Hypothalamus (tissue), 51 donors: ENCODE measurements at places on chromosomes 3 and 15.
A peak's percentile ranks its signal among the peaks of the same experiment; 100 is the strongest.

DNA sequence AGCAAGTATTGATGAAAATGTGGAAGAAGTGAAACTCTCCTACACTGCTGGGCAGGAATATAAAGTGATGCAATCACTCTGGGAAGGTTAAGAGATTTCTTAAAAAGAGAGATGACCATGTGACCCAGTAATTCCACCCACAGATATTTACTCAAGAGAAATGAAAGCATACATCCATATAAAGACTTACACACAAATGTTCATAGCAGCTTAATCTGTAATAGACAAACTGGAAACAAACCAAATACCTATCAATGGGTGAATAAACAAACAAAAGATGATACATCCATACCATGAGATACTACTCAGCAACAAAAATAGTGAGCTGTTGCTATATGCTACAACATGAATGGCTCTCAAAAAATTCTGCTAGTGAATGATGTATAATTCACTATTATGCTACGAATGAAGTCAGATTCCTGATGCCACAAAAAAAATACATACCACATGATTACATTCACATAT lies 463.3 kb downstream of the MAGI1 start:
- DNase-seq, result no peak

DNA sequence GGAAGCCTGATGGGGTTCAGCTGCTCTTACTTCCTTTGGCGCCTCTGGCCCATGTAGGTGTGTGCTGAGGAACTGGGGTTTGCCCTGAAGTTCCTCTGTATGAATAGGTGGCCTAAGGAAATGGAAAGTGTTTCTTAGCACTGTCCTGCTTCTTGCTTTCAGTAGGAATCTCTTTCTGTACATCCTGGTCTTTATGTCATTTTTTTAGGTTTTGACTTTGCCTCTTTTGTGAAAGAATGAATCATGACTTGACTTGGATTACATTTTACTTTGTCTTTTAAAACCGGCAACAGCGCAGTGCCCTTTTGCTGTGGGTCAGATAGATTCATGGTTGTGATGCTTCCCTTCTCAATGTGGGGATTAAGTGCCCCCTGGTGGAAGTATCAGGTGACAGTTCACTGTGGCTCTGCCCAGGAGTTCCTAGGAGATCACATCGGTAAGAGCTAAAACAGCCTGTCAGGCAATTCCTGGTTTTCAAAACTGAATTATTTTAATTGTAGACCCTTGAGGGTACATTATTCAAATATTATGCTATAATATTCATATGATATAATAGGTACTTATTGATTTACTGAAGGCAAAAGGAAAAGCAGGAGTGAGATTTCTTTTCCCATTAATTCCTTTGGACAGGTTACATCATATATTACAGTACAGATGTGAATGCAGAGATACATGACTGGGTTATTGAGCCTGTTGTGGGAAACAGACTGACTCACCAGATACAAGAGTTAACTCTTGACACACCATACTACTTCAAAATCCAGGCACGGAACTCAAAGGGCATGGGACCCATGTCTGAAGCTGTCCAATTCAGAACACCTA lies 95.4 kb downstream of the HCN4 start:
- DNase-seq, result peak; percentile 7

DNA sequence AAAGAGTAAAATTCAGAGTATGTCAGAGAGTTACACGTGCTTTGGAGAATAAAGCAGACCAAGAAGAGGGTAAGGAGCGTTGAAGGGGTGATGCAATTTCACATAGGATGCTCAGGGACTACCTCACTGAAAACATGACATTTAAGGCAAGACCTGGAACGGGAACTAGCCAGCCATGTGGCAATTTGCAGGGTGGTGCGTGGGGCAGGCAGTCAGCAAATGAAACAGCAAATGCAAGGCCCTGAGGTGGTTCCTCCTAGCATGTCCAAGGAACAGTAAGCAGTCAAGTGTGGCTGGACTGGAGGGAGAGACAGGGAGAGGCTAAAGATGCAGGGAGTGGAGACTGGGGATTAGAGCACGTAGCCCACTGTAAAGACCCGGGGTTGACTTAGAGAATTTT lies 146.1 kb upstream of the LPP start:
- DNase-seq, result no peak

- DNase-seq, result no peak
Observed at GRCh38 chr3:113063126-113063894, 72.5 kb downstream of the GTPBP8 start.

DNA sequence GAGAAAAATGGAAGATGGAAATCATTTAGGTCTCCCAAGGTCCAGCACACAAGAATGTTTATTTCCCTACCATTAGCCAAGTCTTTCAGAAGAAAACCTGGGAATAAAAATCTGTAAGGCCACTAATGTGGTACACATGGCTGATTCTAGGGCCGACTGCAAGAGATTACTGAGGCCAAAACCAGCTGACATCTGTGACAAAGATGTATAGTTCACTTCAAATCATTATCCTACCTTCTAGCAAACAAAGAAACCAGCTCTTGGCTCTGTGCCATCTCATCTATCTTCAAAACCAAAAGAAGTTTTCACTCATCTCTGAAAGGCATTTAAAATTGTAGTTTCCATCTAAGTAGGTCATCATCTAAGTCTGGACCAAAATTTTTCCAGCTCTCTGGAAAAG lies 43.9 kb downstream of the ERC2 start:
- no peak for DNase-seq

DNA sequence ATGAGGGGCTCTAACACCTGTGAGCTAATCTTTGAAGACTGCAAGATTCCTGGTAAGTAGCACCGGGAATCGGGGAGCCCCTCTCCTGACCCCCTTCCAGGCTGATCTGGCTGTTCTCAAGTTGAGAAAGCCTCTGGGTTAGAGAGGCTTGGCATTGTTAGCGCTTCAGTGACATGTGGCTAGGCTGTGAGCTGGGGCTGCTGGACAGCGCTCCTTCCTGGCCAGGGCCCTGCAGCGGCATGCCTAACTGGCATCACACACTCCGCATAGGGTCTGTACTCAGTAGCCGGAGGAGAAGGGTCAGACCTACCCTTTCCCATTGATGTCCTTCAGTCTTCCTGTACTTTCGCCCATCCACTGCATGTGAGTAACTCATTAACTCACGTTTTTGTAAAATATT lies 7.4 kb downstream of the IVD start:
- DNase-seq, result no peak

DNA sequence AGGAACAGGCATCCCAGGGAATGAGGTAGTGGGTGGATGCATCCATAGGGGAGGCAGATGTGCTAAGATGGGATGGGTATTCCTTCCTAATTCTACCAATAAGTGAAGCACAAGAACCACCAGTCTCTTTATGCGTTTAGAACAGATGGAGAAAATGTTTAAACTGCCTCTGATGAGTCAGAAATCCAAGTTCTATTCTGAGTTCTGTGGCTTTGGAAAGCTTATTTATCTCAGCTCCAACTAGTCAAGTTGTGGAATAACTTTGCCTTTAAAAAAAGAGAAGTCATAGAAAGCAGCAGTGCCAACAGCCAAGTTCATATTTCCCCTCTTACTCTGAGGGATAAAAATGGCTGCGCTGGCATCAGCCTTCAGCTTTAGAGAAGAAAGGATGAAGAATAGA lies 761.7 kb downstream of the IGSF11 start:
- DNase-seq, result no peak

GRCh38 chr3:52248816-52249547 lies 3.4 kb downstream of the PPM1M start:
- no peak for DNase-seq

DNA sequence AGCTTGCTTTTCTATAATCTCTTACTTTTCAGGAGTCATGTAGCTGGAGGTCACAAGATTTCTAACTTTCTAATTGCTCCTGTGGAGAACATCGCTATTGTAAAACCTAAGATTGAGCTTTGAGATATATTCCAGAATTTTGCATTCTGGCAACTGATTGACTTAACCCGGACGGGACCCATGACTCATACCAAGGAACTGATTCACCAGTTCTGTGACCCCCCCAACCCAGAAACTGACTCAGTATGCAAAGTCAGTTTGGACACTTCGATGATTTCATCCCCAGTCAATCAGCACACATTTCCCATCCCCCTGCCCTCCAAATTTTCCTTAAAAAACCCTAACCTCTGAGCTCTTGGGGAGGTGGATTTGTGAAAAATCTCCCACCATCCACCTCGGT lies 396.5 kb upstream of the GBE1 start:
- DNase-seq, result no peak

GRCh38 chr3:132034486-132035464 lies at the start of gene CPNE4:
Gene CPNE4, minus strand, starts transcription at chr3:132035014.
- DNase-seq, result peak; percentile 68

GRCh38 chr3:16478516-16478915 lies 35.0 kb downstream of the RFTN1 start:
- no peak for DNase-seq

DNA sequence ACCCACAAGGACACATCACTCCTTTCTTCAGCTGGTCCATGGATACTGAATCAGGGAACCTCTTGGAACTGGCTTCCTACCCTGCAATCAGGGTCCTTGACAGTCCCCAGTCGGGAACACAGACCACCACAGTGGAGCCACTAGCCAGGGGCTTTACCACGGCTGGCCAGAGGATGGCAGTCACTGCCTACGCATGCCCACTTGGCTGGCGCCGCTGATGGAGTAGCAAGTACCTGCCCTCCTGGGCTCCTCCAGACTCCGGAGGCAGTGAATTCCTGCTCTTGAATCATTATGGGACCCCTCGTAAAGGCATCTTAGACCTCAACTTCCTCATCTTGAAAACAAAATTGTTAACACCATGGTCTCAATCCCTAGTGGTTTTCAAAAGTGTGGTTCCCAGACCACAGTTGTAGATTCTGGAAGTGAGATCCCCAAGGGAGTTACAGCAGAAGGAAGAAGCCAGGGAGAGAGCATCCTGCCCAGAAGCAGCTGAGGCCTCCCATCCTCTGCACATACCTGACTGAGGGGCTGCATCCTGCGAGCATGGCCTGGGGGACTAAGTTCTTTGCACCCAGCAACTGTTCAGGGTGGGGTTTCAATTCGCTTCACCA lies 9.1 kb upstream of the SKIC8 start:
- peak; percentile 59 for DNase-seq

GRCh38 chr15:88450125-88450798 lies 16.9 kb downstream of the MRPL46 start:
- peak; percentile 51 for DNase-seq

DNA sequence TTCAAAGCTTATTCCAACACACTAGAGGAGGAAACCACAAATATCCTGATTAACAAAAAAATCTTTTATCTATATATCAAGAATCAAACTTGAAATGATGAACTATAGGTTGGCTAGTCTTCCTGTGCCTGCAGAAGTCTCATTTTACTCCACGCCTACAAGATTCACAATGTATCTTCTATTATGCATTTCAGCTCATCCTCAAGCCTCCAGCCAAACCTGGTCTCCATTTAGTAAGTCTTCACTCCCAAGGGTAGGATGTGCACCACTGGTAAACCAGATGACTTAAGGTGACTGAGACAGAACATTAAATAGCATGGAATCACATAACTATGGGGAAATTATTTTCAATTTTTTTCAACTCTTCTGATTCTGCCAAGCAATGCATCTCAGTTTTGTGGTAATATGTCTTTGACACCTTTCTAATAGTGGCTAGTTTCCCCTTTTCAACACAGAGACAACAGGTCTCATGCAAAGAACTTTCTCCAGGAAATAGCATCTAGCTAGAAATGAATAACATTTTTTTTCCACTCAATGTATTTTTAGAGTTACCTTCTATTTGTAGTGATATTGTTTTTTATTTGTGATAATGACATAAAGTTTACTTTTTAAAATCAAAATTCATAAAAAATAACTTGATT lies 166.9 kb downstream of the TNIK start:
- no peak for DNase-seq

- DNase-seq, result no peak
Observed at GRCh38 chr3:140731440-140732119, 53.7 kb downstream of the TRIM42 start.

- no peak for DNase-seq
Observed at GRCh38 chr15:32909431-32909830, 191.6 kb downstream of the GREM1 start.

DNA sequence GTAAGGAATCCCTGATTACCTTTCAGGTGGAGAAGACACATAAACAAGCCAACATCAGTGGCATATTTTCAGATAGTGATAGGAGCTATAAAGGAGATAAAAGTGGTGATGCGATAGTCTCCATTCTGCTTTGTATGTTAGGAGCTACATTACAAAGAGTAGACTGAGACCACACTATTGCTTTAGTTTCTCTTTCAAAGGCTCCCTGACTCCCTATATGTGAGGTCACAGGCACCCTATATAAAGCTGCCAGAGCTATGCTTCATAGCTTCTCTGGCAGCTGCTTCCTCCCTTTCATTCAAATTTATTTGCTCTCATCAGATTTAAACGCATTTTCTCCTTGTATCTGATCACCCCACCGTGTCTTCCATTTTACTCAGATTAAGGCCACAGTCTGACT lies 466.6 kb downstream of the IL5RA start:
- no peak for DNase-seq

DNA sequence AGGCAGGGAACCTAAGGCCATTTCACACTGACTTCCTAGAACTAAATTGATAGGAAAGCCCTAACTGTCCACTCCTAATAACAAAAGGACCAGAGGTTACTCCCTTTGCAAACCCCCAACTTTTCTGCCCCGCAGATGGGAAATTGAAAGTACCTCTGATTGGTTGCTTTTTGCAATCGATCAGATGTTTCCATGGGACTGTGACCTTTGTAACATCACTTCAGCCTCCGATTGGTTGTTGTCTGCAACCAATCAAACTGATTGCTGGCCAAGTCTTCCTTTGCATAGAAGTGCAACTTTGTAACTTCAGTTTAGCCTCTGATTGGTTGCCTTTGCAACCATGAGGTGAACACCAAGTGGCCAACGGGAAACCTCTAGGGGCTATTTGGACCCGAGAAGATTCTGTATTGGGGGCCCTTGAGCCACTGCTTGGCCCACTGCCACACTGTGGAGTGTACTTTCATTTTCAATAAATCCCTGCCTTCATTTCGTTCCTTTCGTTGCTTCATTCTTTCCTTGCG lies 11.3 kb upstream of the KNL1 start:
- DNase-seq, result no peak

GRCh38 chr3:73484656-73485248 lies 140.0 kb downstream of the PDZRN3 start:
- DNase-seq, result no peak

- no peak for DNase-seq
Observed at GRCh38 chr3:181534781-181535221, 176.9 kb upstream of the SOX2 start.

DNA sequence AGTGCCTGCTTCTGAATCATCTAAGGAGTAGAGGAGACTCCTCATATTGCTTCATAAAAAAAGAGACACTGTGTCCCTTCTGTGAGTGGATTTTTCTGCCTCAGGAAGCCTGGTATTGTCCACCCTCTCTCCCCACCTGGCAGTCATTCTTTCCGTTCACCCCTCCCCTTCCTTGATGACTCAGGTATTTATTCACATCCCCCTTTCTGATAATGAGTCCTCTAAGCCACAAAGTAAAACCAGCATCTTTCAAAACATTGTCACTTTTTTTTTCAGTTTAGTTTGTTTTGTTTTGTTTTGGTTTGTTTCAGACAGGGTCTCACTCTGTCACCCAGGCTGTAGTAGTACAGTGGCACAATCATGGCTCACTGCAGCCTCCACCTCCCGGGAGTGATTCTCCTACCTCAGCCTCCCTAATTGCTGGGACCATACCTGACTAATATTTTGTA lies 65.2 kb upstream of the UBE2E1 start:
- no peak for DNase-seq

- DNase-seq, result no peak
Observed at GRCh38 chr15:73812806-73813465, 59.8 kb upstream of the INSYN1 start.
